ENCODE measurements at places on chromosomes 3 and 15.

DNA sequence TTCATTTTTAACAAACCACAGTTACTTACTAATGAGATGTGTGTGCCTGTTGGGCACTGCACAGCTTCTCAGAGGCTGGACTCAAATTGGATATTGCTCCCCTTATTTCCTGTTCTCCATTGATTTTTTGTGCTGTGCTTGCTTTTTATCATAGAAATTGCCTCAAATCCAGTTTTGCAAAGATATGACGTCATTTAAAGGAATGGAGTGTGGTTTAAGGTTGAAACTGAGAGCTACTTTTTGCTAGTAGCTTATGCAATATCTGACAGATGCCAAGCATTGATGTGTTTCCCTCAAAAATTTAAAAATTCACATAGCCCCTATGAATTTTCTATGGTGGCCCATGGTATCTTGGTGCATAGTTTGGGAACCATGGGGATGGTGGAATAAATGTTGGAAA is 67.7 kb upstream of the ROPN1 start:
- DNase-seq = no peak

DNA sequence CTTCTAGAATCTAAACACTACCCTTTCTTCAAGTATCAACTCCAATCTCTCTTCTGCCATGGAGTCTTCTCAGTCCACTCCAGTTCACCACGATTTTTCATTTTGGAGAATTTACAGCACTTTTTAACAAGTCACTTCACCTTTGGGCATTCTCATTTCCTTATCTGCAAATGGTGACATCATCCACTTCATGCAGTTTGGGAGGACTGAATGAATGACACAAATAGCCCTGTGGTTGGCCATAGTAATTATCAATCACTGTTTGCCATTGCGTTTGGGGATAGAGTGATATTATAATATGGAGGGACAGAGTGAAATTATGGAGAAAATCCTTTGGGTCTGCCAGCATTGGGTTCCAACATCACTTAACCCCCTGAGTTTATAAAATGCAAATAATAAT is 38.0 kb upstream of the TM4SF1 start:
- no peak for DNase-seq

DNA sequence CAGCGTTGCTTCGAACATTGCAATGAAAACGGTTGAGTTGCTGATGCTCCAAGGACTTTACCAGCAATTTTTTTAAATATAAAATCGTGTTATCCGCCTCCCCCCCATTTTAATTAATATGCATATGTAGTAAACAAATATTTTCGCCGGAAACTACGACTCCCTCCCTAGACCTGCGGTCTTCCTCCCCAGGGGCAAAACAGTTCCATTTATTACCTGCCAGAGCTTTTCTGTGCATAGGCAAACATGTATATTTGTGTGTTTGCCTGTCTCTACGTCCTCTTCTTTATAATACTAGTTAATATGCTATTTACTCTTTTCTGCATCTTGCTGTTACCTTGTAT is 593 bp upstream of the RSL24D1 start:
- DNase-seq = no peak

GRCh38 chr15:99677540-99678134 is 55.6 kb downstream of the LYSMD4 start:
- DNase-seq = no peak

GRCh38 chr3:157582637-157582973 is 79.4 kb upstream of the VEPH1 start:
- no peak for DNase-seq

DNA sequence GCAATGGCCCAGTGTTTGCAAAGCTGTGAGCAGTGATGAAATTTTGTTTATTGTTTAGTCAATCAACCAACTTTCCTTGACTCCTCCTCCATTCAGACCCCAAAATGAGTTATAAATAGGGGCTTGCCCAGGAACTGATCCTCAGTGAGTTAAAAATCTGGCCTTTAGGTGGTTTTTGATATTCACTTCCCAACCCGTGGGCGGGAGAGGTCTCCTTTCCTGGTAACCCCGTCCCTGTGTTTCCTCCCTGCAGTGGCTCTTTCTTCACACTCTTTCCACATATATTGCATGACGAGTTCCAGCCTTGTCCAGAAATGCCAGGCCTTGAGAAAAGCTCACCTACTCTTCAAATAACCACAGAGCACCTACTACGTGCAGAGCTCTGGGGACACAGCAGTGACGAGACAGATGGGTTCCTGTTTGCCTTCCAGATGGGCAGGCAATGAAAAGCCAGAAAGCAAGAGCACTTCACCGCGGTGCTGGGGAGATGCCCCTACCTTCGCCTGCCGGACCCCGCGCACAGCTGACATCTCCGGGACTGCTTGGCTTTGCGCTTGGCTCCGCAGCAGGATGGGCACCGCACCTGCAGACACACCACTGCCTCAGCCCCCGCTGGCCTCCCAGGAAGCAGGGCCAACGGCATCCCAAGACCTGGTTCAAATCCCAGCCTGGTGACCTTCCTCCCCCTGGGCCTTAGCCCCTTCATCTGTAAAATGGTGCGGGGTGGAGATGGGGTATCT is 17.2 kb downstream of the SSUH2 start:
- DNase-seq = no peak

DNA sequence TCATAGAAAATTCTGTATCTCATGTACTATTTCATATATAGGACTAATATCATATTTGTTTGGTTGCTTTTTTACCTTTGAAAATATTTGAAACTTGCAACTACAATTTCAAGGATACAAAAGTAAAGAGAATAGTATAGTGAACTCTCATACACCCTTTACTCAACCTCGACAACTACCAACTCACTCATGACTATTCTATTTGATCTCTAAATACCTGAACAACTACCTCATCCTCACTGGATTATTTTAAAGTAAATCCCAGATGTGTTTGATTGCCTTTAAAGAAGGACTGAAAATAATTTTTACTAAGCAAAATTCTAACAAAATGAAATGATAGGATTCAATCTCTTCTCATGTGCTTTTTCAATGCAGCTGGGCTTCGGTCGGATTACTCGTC is 12.1 kb downstream of the TMPRSS7 start:
- no peak for DNase-seq

- no peak for DNase-seq
These were observed 124.7 kb downstream of the WNT5A start for GRCh38 chr3:55362210-55362960.

GRCh38 chr15:43144512-43144911 is 11.1 kb downstream of the TMEM62 start:
- no peak for DNase-seq

- DNase-seq = no peak
These were observed 91.9 kb downstream of the MB21D2 start for GRCh38 chr3:192825657-192826200.

DNA sequence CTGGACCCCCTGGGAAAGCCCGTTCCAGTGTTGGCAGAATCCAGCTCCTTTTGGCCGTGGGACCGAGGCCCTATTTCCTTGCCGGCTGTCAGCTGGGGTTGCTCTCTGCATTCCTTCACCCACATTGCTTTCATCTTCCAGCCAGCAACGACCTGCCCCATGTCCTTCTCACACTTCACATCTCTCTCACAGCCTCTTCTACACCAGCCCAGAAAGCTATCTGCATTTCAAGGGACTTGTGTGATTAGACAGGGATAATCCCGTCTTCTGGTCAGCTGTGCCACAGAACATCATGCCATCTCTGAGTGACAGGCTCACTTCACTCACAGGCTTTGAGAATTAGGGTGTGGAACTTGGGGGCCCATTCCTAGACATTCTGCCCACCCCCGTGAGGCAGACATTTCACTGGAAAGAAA is 16.4 kb downstream of the EFCC1 start:
- no peak for DNase-seq

DNA sequence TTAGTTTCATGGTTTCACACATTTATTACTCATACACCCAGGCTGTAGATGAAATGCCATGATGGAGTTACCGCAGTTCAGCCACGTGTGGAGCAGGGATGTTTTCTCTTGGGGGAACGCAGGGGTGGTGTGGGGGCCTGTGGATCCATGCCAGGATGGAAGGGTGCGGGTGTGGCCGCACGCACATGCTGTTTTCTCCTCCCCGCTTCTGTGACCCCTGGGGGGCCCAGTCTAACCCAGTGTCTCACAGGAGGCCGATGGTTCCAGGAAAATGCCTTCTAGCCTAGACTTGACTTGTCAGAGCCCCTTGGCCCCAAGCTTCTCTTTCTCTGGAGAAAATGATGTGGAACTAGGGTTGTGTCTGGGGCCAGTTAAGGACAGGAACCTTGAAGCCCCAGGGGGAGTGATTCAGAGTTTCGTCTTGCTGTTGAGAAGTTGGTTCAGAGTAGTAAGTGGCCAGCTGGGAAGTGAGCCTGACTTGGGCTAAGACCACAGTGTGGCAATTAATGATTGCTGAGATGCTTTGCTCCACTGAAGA is 240.4 kb upstream of the BHLHE40 start:
- DNase-seq = no peak

DNA sequence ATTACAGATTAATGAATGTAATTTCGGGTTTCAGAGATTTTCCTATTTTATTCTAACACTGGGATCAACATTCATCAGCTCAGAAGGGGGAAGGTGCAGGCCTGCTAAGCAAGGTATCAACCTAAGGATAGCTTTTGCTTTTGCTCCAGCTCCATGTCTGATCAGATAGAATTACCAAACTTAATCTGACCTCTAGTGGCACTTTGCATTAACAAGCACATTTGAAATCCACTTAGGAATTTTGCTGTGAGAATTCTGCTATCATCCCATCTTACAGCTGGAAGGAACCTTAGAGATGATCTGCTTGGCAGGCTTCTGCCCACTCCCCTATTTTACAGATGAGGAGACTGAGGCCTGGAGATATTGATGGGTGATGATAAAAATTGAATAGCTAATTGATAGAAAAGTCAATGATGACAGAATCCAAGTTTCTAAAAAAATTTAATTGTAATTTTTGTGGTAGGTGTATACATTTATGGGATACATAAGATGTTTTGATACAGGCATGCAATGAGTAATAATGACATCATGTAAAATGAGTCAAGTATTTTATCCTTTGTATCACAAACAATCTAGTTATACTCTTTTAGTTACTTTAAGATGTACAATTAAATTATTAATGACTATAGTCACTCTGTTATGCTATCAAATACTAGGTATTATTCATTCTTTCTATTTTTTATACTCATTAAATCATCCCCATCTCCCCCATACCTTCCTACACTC is 209.2 kb upstream of the ZPLD1 start:
- DNase-seq = no peak

- no peak for DNase-seq
These were observed 21.9 kb downstream of the IL12A start for GRCh38 chr3:160010578-160010977.

DNA sequence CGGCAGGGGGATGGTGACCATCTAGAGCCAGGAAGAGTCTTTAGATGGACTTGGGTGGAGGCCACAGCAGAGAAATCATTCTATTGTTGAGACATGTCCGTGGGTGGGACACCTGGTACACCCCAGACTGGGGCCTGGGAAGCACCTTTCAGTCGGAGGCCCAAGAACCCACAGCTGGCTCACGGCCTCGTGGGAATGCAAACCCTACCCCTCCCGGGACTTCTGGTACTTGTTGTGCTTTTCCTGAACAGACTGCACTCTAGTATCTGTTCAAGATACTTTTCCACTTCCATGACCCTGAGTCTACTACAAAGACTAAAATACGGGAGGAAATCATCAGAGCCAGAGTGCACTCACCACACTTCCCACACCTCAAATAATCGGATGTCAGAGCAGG is 60.7 kb downstream of the BDH1 start:
- DNase-seq = no peak

DNA sequence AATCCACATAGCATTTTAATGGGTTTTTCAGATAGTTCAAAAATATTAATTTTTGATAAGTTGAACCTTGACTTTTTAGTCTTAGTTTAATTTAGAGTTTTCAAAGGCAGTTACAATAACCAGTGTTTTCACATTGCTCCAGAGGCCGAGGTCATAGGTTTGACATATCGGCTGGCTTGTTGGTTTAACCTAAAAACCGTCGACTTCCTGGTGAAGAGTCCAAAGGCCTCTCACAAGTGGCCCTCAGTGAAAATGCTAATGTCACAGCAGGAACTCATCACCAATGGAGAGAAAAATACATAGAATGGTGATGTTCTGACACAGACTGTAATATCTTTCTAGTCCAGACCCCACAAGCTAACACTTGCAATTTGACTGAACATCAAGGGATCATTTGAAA is 642.3 kb downstream of the PLOD2 start:
- no peak for DNase-seq

GRCh38 chr15:82849556-82850512 is 40.4 kb downstream of the WHAMM start:
- peak; percentile 60 for DNase-seq

- no peak for DNase-seq
These were observed 17.3 kb downstream of the MRPS11 start for GRCh38 chr15:88484682-88485331.

GRCh38 chr3:186374376-186374775 is 12.3 kb upstream of the DGKG start:
- DNase-seq = no peak

DNA sequence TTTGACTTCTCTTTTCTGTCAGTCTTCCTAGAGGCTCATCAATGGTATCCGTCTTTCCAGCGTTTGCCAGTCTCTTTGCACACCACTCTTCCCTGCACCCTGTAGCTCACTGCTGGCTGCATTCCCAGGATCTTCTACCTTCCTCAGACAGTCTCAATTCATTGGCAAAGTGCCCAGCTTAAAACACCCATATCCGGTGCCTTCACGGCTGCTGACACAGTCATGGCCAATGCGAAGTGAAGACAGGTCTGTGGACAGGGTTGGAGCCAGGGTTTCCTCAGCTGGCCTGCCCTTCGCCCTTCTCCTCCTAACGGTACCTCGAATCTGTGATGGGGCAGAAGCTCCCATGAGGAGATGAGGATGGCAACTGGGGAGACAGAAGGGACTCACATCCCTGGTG is 36.1 kb downstream of the PTH1R start:
- DNase-seq = no peak

- no peak for DNase-seq
These were observed 49.9 kb downstream of the TRPM1 start for GRCh38 chr15:31051496-31052080.

DNA sequence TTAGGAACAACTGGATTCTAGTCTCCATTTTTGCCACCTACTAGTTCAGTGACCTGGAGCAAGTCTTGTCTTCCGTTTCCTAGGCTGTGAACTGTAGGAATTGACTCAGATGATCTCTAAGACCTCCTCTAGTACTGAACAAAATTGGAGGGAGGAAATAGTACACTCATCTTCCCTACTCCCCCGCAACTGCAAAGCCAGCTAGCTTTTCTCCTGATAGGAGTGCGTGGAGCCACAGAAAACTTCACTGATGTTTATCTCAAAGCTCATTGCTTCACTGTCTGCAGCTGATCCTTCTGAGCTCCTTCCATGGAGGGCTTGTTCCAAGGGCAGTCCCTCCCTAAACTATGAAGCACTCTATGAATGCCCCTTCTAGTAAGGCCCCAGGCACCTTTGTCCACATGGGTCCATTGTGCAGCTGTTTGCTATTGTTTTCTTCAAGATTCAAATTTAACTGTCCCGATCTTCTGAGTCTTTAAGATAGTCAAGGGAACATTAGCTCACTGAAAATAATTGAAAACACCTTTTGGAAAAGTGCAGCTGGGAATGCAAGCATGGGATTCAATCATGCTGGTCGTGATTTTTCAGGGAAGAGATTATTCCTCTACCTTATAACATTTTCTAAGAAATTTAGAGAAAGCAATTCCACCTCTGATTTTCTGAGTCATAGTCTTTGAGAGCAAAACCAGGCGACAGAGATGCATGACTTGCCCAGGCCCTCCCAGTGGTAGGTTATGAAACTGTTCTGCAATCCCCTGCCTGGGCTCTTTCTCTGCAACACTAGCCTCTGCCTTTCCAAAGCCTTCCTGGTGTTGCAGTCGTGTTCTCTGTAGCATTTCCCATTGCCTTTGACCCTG is 24.3 kb downstream of the FILIP1L start:
- DNase-seq = peak; percentile 14
